NCI-H82 (cell line): ENCODE measurements at places on chromosomes 1 and 21.
A peak's percentile ranks its signal among the peaks of the same experiment; 100 is the strongest.

GRCh38 chr21:45414396-45415187, 9.6 kb downstream of the COL18A1 start:
- no peak for DNase-seq

DNA sequence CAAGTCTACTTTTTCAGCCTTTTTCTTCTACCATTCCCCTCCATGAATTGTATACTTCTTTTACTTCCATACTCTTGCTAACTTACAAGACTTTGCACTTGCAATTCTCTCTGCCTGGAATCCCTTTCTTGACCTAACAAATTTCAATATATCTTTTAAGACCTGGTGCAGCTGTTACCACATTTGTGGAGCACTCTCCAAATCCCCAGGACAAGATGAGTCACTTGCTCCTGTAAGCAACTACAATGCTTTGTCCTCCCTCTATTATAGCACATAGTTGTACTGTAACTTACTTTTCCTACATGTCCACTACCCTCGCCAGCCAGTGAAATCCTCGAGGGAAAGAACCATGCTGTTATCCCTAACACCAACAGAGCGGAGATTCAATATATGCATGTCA, 43.1 kb downstream of the WARS2 start:
- peak; percentile 49 for DNase-seq

DNA sequence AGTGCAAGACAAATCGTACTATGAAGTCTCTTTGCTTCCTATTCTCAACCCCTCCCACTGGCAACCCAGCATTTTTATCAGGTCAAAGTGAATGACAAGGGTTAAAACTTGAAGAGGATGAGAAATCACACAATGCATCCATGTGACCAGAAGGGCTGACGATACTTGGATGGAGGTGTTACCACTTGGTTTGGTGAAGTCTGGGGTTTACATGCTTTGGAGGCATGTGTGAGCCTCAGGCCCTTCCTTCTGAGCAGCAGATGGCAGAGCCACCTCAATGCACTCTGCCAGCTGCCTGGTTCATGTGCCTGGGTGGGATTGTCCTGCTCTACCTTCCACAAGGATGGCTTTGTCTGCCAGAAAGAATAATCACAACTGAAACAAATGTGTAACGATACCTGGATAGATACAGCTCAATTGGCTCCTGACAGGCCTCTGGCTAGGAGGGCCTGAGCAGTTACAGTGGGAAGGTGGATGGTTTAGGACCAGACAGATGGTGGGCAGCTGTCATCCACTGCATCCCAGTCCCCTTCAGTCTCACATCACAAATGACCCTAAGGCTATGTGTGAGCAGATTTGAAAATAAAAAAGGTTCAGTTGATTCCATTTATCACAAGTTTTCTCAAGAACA, 51.5 kb upstream of the CNIH3 start:
- no peak for DNase-seq

GRCh38 chr21:37915941-37916309, 332 bp downstream of the KCNJ6 start:
- DNase-seq: peak; percentile 58

GRCh38 chr1:9367806-9368205, 75.1 kb downstream of the SPSB1 start:
- DNase-seq: no peak

- no peak for DNase-seq
Measured at GRCh38 chr1:81179242-81179641, 621.5 kb upstream of the ADGRL2 start.

- DNase-seq: no peak
Measured at GRCh38 chr1:41481109-41481775, 3.2 kb downstream of the EDN2 start.

GRCh38 chr1:165454091-165454610, 9.2 kb upstream of the RXRG start:
- DNase-seq: no peak

- DNase-seq: peak; percentile 63
Measured at GRCh38 chr21:43740497-43741156, 21.7 kb downstream of the PDXK start.

DNA sequence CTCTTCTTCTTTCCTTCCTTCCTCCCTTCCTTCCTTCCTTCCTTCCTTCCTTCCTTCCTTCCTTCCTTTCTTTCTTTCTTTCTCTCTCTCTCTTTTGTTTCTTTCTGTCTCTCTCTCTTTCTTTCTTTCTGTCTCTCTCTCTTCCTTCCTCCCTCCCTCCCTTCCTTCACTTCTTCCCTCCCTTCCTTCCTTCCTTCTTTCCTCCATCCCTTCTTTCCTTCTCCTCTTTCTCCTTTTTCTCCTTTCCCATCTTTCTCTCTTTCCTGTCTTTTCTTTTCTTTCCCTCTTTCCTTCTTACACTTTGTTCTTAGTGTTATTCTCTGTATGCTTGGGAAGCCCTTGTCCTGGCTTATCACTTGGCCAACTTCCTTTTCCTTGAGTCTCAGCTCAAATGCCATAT, 72.5 kb upstream of the MPC2 start:
- no peak for DNase-seq
